Activated CD4-positive, alpha-beta memory T cell treated with anti-CD3 and anti-CD28 coated beads for 36 hours (primary cell): ENCODE measurements at places on chromosomes 2 and 18. TPM values are rescaled to one million over a fixed set of nuclear protein-coding genes. Genes with fewer than 3 reads are reported as not detected.
A peak's percentile ranks its signal among the peaks of the same experiment; 100 is the strongest.

DNA sequence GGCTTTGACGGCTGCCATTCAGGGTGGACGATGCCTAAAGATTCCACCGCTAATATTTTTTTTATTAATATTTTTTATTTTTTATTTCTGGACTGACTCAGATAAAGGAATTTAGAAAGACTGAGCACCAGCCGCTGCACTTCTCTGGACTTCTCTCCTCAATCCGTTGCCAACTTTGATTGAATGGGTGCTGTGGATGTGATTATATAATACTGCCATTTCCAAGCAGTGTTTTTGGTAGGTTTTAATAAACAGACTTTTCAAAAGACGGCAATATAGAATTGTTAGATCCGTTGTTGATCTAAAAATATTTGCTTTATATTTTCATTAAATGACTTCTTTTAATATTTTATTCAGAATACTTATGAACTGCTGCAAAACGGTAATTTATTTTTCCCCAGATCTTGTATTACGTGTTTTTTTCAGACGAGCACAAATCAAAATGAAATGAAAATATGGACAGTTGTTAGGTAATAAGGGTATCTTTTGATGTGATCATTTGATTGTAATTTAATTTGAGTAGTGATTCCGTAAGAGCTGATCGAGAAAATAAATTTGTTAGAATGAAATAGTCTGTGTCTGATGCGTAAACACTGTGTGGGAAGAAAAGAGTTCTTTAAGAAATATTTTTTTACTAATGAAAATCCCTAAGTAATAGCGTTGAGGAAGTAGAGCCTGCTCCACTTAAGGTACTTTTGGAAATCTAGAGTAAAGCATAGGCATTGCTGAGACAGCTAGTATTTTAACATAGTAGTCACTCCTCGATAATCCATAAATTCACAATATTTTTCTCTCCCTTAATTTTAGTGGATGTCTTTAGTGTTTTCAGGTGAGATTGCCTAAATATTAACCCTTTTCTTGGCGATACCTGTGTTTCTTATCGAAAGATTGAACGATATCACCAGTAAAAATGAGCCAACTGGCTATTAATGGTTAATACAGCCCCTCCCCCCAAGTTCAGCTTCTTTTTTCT is 4.4 kb downstream of the POU3F3 start:
- DNase-seq = no peak

- DNase-seq = no peak
Observed at GRCh38 chr2:45244928-45245327, 235.7 kb upstream of the SIX2 start.

- DNase-seq = no peak
Observed at GRCh38 chr2:126707941-126708340, 52.0 kb downstream of the GYPC start.

DNA sequence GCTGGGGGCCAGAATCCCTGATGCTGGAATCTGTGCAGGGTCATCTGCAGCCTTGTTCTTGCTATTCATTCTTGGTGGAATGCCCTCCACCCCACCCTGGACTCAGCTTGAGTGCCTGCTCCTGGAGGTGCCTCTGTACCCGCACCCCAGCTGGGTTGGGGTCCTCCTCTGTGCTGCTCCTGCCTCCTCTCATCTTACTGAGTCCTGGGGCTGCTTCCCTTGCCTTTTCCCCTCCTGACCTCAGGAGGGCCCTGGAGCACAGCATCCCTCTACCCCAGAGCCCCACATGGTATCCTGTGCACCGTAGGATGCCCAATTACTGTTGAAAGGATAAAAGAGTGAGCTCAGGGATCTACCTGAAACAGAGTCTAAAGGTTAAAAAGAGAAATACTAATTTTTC is 81.6 kb downstream of the CIB4 start:
- no peak for DNase-seq

DNA sequence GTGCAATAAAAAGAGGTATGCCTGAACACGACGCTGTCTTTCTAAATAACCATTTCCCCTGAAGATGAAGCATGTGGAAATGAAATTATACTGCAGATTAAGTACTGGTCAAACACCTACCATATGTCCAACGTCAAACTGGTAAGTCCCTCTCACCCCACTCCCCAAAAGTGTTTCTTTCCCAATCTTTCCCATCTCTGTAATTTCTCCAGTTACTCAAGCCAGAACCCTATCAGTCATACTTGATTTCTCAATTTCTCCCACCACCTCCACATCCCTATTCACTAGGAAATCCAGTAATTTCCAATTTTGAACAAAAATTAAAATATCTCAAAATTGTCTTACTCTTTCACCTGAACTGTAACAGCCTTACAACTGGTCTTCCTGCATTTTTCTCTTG is 29.2 kb downstream of the HDHD2 start:
- no peak for DNase-seq

- DNase-seq = peak; percentile 86
Observed at GRCh38 chr2:222423632-222424275, 589 bp upstream of the SGPP2 start.

- no peak for DNase-seq
Observed at GRCh38 chr2:220856486-220856885, 715.6 kb downstream of the EPHA4 start.

SP110 gene
- 91.5 TPM for total RNA-seq

DNA sequence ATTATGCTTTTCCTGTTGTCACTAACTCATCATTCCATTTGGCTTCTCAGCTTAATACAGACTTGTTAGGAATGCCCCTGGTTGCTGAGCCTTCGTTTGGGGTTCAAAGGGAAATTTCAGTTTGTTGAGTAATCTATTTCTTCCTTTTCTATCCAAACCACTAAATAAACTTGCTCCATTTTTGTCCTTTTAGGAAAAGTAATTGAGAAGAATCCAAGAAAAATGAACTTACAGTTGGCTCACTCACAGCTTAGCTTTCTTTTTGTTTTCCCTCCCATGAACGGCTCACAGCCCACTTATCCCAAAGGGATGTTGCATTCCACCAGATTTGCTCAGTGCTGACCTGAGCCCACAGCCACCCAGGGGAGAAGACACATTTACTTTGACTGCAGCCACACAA is 73.9 kb downstream of the SOX11 start:
- no peak for DNase-seq

GCG gene
- total RNA-seq = not detected

DNA sequence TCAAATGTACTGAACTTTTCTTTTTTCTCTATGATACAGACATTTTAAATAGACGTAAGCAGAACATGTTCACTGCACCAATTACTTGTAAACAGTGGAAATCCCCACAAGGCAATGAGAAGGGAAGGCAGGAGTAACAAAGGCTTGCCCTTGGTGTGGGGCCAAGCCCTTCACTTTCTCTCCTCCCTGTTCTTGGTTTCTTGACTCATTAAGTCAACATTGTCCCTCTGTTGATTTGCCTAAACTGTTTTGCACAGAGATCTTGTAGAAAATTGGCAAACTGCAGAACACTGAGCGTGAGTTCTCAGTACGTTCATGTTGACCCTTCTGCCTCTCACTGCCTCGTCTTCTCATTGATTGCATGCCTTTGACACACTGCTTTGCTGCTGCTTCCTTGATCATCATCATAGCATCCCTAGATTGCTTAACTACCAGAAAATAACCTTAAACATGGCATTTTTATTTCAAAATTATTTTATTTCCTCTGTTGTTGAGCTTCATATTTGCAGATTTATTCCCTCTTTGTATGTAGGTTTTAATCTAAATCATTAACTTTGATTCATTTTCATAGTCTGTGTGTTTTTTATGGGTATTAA is 257.7 kb downstream of the PTGR3 start:
- peak; percentile 36 for DNase-seq

DNA sequence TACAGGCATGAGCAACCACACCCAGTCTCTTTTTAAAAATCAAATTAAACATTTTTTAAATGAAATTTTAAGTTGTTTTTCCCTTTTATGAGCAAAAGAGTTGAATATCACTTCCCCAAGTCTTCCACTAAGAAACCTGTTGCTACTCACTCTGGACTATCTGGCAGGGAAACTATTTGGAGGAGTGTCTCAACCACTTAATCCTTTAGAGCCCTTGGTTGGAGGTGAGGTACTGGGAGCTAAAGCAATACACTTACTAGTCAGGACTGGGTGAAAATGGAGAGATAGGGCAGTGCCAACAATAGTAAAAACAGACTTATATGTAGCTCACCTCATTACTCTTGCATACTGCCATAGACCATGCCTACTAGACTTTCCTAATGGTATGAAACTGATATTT is 135.5 kb downstream of the RND3 start:
- no peak for DNase-seq

ANKRD44 gene
- 123 TPM for total RNA-seq

DNA sequence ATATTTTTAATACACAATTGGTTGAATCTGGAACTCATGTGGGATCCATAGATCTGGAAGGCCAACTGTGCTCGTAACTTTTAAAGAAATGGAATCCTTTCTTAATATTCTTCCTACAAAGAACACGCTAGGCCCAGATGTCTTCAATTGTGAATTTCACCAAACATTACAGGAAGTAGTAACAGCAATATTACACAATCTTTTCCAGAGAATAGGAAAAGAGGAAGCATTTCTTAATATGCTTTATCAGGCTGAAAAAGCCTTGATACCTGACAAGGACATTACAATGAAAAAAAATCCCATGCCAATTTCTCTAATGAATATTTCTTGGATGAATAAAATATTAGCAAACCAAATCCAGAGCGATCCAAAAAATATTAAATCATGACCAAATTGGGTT is 80.3 kb upstream of the HAAO start:
- no peak for DNase-seq

RIT2 gene
- total RNA-seq = not detected

DNA sequence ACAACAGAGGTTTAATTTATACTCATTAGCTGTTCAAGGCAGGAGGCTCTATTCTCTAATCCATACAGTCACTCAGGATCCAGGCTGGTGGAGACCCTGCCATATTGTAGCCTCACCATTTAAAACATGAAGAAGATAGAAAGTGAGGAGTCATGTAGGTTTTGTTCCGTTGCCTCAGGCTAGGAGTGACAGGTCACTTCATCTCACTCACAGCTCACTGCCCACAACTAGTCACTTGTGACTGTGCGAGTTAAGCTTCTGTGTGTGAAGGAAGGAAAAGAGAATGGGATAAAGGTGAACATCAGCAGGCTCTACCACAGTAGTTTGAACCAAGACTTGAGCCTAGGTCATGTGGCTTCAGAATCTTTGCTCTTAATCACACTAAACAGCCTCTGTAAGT is 9.0 kb upstream of the IGFBP2 start:
- no peak for DNase-seq

KCTD1 gene
- 2.5 TPM for total RNA-seq

DNA sequence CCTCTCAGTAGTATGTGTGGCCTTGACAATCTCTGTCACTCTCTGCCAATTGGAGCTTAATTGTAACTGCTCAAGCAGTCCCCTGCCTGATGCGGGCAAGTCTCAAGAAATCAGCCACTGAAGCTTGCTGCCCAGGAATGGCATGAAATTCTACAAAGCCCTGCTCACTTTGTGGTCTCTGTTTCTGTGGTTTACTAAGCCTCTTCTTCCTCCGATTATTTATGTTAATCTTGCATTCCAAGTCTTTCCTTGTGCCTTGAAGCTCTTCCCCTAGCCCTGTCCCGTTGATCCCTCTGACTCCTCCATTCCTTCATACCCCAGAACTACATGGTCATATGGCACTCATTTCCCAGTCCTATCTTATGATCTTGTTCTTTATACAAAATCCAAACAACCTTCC is 489.3 kb upstream of the CHST9 start:
- no peak for DNase-seq

DNA sequence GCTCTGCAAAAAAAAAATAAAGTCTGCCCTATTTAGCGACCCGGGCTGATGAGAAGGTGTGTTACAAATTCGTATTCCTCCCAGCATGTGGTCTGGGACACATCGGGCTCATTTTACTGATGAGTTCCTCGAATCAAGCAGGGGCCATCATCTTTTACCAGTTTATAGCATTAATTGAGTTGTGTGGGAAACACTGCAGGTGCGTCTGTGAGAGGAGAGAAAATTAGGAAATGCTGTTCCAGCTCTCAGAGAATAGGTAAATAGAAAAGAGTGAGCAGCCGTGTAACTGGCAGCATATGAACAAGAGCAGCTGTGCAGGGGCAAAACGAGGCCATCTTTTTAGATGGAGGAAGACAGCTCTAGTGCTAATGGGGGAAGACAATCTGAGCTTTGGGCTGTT is 216.7 kb downstream of the SETBP1 start:
- DNase-seq = no peak

GRCh38 chr2:26302846-26303245 is 43.1 kb upstream of the SELENOI start:
- DNase-seq = no peak

DNA sequence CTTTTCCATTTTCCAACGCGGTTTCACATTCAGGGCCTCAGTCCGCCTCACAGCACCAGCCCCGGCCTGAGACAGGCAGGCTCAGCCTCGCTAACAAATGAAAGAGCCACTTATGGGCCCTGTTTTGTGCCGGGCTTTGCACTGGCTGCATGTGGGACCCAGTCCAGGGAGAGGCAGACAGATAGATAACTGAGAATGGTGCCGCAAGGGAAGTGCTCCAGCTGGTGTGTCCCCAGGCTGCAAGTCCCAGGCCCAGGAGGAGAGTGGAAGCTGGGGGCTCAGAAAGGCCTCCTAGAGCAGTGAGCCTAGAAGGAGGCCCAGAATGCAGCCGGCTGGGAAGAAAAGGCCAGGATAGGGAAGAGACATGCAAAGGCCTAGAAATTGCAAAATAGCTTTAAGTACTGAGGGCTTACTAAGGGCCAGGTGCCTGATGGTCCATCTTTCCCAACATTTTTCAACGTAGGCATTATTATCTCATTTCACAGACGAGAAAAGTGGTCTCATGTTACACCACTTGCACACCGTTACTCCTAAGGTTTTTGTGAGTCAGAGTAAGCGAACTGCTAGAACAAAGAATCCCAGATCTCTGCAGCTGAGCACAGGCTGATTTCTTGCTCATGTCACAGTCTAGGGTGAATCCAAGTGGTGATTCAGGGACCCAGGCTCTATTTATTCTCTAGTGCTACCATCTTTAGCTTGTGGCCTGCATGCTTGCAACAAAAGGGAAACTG is 26.0 kb downstream of the ADRA2B start:
- no peak for DNase-seq

CAPN14 gene
- total RNA-seq = 0.19 TPM

STAT1 gene
- total RNA-seq = 314 TPM

GRCh38 chr18:9803698-9804516 is 81.9 kb upstream of the TXNDC2 start:
- no peak for DNase-seq

DNA sequence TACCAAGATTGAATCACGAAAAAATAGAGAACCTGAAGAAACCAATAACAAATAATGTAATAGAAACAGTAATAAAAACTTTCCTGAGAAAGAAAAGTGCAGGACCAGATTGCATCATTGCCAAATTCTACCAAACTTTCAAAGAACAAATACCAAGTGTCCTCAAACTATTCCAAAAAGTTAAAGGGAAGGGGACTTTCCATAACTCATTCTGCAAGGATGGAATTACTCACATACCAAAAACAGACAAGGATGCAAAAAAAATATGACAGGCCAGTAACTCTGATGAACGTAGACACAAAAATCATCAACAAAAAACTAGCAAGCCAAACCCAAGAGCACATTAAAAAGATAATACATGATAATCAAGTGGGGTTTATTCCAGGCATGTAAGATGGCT is 172.3 kb upstream of the SLC35G4 start:
- no peak for DNase-seq

NT5DC4 gene
- not detected for total RNA-seq
